Cortex of kidney (tissue), 1 donor: ENCODE measurements at places on chromosomes 3 and 15.

GRCh38 chr3:45473841-45474240, 85.5 kb downstream of the LARS2 start:
- no peak for DNase-seq

DNA sequence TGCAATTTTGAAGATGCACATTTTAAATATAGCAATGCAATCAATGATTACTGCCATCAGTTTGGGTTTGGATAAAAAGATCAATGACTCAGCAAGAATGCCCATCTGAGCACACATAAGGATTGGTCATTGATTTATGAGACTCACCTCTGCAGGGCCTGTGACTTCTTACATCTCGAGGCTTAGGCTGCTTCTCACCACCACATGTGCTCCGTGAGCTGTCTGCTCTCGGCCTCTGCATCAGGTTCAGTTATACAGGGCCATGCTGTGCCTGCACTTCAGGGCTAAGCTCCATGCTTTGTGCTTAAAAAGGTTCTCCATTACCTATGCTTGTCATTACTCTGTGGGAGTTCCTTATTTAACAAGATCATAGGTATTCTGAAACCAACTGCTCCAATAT, 887.5 kb downstream of the DIPK2A start:
- DNase-seq, result no peak

DNA sequence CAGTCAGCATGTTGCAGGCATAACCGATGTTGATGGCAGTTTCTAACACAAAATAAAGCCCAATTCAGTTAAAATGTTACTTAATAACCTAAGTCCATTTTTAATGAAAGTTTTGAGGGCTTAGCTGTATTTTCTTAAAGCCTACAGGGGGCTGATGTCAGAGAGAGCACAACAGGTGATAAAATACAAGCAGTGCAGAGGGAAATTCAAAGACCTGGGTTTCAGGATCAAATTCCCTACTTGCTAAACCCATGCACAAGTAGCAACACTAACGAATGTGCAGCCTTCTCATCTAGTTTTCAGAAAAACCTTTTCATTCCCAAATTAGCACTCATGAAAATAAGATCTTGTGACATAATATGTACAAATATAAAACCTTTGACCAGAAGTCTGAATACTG, 202.0 kb downstream of the ATP8B4 start:
- DNase-seq, result no peak

- DNase-seq, result no peak
Observed at GRCh38 chr3:113185194-113185835, 26.0 kb upstream of the BOC start.

GRCh38 chr3:4908433-4909156, 70.6 kb upstream of the BHLHE40 start:
- DNase-seq, result no peak

GRCh38 chr3:9911863-9912262, 5.0 kb upstream of the IL17RC start:
- no peak for DNase-seq

DNA sequence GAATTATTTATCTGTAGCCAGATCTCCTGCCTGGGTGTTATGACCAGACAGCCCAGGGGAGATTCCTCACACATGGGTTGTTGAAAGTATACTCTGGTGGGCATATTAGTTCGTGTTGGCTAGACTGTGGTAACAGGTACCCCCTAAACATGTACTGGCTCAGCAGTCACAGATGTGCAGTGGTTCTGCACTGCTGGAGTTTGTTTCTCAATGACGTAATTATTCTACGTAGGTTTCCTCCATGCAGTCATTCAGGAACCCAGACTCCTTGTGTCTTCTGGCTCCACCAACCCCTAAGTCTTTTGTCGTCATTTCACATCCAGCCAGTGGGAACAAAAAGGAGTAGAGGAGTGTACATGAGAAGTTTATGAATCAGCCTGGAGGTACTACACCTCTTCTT, 16.2 kb downstream of the LSM3 start:
- DNase-seq, result no peak

DNA sequence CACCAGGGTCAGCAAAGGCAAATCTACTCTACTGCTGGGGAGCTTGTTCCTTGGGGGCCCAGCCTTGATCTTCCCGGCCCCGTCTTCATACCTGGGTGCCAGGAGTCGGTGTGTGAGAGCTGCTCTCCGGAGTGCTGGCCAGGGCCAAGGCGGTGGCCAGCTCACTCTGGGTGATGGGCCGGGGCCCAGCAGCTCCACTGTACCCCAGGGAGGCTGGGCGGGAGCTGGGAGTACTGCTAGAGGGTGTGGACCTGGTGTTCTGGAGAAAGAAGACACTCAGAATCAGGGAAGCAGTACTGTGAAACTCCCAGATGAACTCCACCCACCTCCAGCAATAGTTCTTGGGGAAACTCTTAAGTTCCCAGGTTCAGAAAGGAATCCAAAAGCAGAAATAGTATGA, 11.9 kb downstream of the UBL7 start:
- no peak for DNase-seq

GRCh38 chr3:183252973-183253527, at the start of gene B3GNT5:
TSS of gene B3GNT5 (plus strand) at chr3:183253253. CDS start at chr3:183269799, 16,546 bp downstream.
- DNase-seq, result no peak

DNA sequence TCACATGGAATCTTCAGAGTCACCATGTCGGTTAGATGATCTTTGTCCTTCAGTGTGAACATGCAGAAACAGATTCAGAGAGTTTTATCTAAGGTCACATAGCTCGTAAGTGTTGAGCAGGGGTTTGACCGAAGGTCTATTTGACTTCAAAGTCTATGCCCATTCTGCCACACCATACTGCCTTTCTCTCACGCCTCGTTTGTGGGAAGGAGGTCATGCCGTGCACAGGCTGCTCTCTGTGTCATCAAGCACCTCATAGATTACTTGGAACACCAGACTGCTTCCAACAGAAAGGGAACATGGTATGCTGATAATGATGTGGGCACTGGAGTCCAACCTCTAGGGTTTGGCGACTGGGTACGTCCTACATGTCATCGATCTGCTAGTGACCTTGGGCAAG, 128.8 kb downstream of the SV2B start:
- DNase-seq, result no peak

- DNase-seq, result no peak
Observed at GRCh38 chr3:156826896-156827882, 1.0 kb downstream of the LEKR1 start.

DNA sequence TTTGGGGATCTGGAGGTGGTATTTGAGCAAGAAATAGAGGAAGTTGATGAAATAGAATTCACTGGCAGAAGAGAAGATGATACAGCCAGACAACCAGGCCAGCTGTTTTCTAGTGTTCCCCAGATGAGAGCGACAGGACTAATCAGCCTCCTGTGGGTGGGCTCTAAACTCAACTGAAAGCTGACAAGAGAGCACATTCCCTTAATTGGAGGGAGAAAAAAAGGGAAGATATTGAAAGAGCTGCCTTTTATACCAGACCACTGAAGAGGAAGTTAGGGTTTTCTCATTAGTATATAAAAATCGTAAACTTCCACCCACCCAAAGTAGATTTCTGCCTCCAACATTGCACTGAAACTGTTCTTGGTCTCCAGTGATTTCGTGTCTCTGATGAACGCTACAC, 6.5 kb upstream of the TM4SF19 start:
- DNase-seq, result no peak

GRCh38 chr15:60526127-60526616, 47.2 kb upstream of the ICE2 start:
- DNase-seq, result no peak

DNA sequence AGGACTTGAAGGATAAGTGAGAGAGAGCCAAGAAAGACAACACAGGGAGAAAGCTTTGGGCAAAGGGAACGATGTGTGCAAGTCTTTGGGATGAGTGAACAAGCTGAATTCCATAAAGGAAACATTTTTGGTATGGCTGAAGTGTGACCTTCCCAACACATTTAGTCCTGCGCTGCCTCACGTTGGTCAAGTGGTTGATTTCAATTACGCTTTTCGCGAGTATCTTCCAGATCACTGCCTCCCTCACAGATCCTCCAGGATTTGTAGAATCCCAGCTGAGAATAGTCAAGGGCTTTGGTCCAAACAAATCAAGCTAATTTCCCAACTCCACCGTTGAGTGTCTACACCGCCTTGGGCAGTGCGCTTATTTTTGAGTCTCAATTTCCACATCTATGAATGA, 338.4 kb upstream of the ADAMTS9 start:
- no peak for DNase-seq

DNA sequence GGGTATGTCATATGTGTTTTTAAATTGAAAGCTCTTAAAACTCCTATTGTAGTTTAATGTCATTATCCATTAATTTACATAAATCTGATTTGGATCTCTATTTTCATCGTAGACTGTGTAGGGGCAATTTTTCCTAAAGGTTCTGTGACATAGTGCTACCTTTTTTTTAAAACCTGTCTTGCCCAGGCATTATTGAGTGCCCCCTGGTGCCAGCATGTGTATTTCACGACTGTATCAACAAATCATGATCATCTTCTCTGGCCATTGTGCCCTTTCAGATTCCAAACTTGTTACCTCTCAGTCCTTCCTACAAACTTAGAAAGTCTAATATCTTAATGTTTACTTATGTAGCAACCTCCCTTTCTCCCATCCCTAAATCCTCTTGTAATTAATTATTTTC, 97.2 kb upstream of the FLNB start:
- DNase-seq, result no peak

DNA sequence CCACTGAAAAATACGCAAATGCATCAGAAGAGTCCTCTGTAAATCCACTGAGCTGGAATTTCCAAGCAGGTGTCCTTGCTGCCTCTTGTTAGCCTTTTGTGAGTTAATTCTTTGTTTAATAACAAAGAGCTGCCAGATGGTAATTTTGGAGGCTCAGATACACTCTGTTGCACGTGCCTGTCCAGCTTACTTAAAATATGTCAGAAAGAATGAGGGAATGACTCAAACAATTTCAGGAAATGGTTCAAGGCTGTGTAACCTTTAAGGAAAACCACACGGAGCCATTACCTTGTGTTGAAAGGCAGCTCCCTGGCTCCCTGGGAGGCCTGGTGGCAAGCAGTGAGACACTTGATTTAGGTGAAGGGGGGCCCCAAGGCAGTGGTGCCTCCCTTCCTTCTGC, 302.2 kb upstream of the CTDSPL start:
- DNase-seq, result no peak

DNA sequence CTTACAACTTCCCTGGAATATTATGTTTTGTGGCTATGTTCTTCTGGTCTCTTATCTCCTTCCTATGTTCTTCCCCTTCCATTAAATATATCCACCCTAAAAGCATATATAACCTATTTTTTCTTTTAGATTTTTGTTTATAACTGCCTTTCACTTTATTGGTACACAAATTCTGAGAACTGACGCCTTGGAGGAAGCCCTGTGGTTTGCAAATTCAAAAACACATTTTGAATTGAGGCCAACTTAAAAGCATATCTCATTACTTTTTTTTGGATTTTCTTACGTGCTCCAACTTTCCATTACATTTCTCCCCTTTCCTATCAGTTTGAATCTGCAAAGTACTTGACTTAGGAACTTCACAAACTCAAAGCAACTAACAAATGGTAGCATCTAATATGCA, 15.3 kb upstream of the COLQ start:
- DNase-seq, result no peak

- no peak for DNase-seq
Observed at GRCh38 chr15:45701108-45701507, 66.3 kb downstream of the SQOR start.

DNA sequence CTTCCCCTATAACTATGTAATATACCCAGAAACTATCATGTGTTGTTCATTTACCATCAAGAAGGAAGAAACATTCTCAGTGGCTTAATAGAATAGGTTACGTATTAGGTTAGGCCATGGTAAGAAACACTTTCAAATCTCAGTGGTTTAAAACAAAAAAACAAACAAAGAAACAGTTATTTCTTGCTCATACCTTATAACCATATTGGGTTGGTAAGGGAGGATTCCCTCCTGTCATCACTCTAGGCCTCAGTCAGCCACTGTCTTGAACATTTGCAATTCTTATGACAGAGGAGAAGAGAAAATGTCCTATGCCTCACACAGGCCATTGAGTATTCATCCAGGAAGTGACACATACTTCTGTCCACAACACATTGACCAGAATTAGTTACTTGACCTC, 727.7 kb upstream of the NECTIN3 start:
- no peak for DNase-seq

- DNase-seq, result no peak
Observed at GRCh38 chr3:85864896-85865295, 906.1 kb downstream of the CADM2 start.

- no peak for DNase-seq
Observed at GRCh38 chr3:33034601-33035000, 62.3 kb downstream of the GLB1 start.

DNA sequence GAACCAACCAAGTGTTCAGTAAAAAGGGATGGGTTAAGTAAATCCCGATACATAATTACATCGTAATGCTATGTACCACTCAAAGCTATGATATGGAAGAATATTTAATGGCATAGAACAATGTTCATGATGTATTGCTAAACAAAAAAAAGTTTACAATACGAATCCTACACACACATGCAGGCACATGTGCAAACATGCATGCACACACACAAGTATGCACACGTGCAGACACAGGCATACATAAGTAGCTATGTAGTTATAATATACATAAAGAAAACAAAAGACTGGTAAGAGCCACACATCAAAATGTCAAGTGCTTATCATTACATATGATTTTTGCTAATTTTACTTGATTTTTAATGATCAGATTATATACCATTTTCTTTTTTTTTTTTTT, 74.2 kb downstream of the ARRDC4 start:
- DNase-seq, result no peak

- no peak for DNase-seq
Observed at GRCh38 chr15:63826528-63826927, 7.2 kb downstream of the HERC1 start.

- no peak for DNase-seq
Observed at GRCh38 chr15:53038655-53038941, 248.5 kb upstream of the ONECUT1 start.

- DNase-seq, result no peak
Observed at GRCh38 chr3:99903869-99904268, 86.2 kb downstream of the CMSS1 start.

DNA sequence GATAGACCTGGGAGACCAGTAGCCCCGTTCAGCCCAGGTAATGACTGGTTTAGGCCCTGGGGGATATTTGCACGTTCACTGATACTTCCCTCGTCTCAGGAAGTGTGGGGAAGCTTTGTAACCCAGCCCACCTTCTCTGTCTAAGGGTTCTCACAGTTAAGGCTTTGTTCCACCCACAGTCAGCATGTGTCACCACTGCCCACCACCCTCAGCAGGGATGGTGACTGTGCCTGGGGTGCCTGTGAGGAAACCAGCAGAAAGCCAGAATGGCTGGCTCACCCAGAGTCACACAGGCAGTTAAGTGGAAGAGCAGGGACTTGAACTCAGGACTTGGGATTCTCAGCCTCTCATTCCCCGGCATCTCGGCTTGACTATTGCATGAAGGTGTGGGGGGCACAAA, 5.2 kb downstream of the KBTBD13 start:
- no peak for DNase-seq
